Adipocyte (in vitro differentiated cells): ENCODE measurements at places on chromosomes 2 and 18.

DNA sequence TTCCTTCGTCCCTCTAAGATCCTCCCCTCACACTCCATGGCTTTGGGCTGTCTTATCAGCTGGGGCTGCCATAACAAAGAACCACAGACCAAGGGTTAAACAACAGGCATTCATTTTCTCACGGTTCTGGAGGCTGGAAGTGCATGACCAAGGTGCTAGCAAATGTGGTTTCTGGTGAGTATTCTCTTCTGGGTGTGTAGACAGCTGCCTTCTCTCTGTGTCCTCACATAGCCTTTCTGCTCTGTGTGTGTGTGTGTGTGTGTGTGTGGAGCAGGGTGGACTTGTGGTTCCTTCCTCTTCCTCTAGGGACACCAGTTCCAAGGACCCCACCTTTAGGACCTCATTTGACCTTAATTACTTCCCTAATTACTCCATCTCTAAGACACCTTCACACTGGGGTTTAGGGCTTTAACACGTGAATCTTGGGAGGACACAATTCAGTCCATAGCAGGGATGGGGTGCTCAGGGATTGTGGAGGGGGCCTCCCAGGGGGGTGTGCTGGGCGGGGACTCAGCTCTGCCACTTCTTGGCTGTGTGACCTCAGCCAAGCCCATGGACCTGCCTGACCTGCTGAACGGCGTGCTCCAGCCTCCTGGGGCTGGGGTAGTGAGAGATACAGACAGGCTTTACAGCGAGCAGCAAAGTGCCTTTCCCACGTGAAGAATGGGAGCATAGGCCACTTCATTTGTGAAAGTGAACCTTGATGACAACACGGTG is 38.0 kb downstream of the ACKR3 start:
- peak; percentile 17 for DNase-seq

DNA sequence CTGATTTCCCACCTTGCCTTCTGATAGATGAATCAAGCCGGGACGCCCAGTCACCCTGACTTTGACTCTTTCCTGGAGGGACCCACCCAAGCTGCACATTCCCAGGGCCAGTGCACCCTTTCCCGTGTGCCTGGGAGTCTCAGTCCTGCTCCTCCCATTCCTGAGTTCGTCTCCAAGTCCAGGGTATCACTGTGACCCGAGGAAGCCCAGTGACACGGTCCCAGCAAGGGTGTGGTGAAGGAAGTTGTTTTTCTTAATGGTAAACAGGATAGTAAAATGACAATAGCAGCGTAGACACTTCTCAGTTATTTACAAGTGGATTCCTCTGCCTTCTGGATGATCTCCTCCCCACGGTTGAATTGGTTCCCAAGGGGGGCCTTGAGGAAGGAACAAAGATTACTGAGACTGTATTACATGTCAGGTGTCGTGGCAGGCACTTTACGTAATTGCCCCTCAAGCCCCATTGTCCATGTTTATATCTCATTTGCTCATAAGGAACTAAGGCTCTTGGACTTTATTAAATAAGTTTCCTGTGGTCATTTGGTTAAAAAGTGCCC is 123.3 kb downstream of the PRKCE start:
- no peak for DNase-seq

GRCh38 chr2:189300916-189301315 is 121.4 kb upstream of the COL5A2 start:
- DNase-seq = no peak

GRCh38 chr2:2849464-2850217 is 518.6 kb upstream of the MYT1L start:
- no peak for DNase-seq

DNA sequence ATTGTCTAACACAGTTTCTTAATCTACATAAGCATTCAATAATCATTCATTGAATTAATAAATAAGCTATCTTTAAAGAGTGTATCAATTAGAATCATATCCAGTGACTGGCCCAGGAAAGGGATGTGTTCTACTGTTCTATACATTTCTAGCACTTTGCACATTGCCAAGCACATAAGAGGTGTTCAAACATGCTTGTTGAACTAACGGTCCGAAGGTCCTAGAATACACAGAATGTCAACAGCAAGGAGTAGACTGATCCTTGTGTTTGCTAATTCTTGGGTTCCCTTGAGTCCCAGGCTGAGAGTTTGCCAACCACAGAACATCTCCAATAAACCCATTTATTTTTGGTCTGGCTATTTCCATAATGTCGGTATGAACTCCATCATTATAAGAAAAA is 331.7 kb upstream of the DCC start:
- DNase-seq = no peak

GRCh38 chr2:174337337-174338146 is 2.8 kb downstream of the SP9 start:
- DNase-seq = peak; percentile 52

GRCh38 chr2:159450180-159450579 is 163.7 kb upstream of the WDSUB1 start:
- no peak for DNase-seq

DNA sequence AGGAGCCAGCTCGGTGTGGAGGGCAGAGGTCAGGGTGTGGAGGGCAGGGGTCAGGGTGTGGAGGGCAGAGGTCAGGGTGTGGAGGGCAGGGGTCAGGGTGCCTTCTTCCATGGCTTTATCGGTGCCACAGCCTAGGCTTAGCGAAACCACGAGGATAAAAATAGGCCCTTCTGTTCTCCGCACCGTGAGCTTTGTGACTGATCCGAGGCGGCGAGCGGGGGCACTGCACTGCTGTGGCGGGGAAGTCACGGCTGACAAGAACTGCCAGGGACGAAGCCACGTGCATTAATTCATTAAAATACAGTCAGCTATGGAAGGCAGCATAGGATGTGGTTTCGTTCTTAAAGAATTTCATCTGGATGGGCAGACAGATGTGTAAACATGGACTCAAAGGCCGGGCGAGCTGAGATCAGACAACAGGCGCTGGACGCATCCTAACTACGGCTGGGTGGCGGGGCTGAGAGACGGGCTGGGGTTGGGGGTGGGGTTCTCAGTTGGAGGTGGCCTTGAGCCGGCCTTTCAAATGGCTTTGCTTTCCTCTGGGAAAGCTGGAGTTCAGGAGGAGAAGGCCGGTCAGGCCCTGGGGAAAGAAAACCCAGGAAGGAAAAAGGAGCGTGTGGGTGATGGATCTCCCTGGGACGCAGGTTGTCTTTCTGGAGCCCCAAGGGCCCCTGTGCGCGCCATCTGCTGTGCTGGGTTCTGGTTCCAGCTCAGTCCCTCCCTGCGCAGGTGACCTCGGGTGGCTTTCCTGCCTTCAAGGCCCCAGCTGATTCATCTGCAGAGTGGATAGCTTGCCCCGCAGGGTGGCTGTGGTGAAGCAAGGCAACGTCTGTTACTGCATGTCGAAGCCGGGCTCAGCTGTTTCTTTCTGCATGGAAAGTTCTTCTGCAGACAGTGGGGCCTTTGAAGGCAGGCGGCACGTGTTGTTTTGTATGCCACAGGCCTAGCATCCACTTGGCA is 958 bp upstream of the ALLC start:
- peak; percentile 68 for DNase-seq
